ENCODE measurements at places on chromosomes 5 and 9.

GRCh38 chr5:160491438-160491837, 69.8 kb downstream of the PTTG1 start:
- DNase-seq, result no peak

- DNase-seq, result no peak
Observed at GRCh38 chr5:167902298-167902697, 389.1 kb upstream of the WWC1 start.

DNA sequence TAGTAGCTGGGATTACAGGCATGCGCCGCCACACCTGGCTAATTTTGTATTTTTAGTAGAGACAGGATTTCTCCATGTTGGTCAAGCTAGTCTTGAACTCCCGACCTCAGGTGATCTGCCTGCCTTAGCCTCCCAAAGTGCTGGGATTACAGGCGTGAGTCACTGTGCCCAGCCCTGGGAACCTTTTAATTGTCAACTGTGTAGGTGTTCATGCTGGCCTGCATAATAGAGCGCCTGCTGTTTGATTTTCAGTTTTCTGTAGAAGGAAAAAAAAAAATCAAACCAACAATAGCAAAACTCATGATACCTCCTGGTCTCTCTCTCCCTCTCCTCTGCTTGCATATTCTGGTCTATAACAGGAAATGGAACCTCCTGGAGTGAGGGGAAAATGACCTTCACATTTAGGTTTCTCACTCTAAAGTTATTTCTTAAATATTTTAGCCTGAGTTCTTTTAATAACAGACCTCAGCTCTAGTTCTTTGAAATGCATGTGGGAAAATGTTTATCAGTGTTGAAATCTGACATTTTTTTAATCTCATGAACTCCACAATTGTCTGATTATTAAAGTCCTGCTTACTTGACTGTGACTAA, 51.7 kb downstream of the EXOSC2 start:
- DNase-seq, result no peak

GRCh38 chr5:42807722-42808447, 3.8 kb downstream of the SELENOP start:
- DNase-seq, result no peak

DNA sequence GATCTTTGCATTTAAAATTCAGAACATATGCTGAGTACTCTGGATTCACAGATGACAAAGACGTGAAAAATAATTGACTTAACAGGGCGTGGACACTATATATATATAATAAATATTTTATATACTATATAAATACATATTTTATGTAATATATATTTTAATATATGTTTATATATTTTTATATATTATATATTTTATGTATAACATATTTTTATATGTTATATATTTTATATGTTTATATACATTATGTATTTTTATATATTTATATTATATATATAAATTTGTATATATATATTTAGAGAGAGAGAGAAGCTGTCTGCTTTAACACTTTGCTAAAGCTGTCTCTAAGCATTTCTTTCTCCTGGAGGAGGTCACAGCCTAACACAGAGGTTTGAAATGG, 113.1 kb downstream of the INIP start:
- DNase-seq, result no peak

- DNase-seq, result no peak
Observed at GRCh38 chr5:9363026-9363425, 182.8 kb downstream of the SEMA5A start.

DNA sequence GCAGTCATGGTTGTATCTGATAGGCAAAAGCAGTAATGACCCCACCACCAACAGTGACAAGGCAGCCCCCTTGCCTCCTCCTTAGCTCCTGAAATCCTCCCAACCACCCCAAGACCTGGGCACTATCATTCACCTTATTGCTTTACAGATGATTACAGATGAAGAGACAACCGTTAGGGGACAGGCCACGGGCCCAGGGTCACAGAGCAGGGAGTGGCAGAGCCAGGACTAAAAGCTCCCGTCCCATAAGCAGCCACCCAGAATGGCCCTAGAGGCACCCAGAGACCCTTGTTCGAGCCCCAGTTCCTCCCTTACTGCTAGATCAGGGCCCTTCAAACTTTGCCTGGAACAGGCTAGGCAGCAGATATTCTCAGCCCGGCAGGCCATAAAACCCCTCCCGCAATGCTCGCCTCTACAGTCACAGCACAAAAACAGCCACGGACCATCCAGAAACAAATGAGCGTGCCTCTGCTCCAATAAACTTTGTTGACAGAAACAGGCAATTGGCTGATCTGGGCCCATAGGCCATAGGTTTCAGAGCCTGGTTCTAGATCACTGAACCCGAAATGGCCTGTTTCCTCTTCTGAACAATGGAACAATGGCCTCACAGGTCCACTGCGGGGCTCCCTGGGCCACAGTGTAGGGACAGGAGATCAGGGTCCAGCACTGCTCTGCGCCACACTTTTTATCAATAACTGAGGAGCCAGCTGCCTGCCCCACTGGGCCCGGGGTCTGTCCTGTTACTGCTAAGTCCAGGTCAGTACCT, 67.0 kb downstream of the LRSAM1 start:
- DNase-seq, result no peak

- DNase-seq, result no peak
Observed at GRCh38 chr9:114386886-114387679, 699 bp downstream of the AKNA start.

DNA sequence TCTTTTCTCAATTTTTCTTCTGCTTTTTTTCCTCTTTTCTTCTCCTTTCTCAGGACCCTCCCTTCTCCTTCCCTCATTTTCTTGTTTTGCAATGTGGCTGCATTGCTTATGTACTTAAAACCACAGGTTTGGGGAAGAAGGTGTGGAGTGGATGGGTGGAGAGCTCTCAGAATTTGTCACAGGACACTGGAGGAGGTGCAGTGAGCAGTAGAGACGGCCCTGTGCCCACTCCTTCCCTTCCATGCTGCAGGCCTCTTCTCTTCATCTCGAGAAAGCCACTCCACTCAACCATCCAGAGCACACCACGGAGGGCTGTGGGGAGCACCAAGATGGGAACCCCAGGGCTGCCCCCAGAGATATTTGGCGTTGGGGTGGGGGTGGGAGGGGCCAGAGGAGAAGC, 92.3 kb downstream of the FSTL4 start:
- DNase-seq, result no peak

GRCh38 chr9:69627281-69627680, 44.9 kb downstream of the APBA1 start:
- no peak for DNase-seq

DNA sequence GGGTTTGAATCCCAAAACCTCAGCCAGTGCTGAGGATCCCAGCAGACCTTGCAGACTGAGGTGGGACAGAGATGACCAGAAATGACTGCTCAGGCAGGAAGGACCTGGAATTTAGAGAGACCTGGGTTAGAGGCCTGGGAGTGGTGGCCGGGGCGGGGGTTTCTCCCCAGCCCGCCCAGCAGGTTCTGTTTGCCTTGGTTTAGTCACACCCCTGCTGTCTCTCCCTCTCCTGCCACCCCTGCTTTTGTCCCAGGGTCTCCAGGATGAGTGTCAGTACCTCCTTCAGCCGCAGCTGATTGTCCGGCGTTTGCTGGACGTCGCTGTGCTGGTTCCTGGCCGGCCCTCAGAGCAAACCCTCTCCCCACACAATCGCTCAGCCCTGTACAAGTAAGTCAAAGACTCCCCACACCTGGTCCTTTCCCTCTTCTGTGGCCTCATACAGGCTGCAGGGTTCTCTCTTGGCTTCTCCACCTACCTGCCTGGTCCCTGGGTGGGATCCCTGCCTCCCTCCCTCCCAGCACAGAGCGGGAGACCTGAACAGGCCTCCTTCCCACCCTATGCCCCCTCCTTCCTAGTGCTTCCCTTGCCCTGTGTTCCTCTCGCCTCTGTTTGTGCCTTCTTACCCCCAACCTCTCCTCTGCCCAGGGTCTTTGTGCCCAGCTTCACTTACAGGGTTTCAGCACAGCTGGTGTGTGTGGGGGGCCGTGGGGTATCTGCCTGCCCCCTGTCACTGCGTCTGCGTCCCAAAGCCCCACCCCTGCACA, 12.0 kb downstream of the TMEM8B start:
- no peak for DNase-seq

DNA sequence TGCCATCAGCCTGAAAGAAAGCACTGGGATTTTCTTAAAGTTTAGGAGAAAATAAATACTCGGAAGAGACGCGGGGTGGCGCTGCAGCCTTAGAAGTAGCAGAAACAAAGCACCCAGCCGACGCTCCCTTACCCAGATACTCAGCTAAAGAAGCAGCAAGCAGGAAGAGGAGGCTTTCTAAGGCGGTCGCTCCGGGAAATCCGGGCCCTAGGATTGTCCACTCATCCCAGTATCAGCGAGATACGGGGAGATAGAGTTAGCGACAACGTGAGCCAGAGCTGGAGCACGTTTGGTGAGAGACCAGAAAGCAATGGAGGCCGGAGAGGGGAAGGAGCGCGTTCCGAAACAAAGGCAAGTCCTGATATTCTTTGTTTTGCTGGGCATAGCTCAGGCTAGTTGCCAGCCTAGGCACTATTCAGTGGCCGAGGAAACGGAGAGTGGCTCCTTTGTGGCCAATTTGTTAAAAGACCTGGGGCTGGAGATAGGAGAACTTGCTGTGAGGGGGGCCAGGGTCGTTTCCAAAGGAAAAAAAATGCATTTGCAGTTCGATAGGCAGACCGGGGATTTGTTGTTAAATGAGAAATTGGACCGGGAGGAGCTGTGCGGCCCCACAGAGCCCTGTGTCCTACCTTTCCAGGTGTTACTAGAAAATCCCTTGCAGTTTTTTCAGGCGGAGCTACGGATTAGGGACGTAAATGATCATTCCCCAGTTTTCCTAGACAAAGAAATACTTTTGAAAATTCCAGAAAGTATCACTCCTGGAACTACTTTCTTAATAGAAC, at the start of gene PCDHB2:
Gene PCDHB2 (plus strand): TSS at position 135 of the 782 bp plus-strand sequence. CDS start 176 bp downstream, at position 311.
- DNase-seq, result no peak

DNA sequence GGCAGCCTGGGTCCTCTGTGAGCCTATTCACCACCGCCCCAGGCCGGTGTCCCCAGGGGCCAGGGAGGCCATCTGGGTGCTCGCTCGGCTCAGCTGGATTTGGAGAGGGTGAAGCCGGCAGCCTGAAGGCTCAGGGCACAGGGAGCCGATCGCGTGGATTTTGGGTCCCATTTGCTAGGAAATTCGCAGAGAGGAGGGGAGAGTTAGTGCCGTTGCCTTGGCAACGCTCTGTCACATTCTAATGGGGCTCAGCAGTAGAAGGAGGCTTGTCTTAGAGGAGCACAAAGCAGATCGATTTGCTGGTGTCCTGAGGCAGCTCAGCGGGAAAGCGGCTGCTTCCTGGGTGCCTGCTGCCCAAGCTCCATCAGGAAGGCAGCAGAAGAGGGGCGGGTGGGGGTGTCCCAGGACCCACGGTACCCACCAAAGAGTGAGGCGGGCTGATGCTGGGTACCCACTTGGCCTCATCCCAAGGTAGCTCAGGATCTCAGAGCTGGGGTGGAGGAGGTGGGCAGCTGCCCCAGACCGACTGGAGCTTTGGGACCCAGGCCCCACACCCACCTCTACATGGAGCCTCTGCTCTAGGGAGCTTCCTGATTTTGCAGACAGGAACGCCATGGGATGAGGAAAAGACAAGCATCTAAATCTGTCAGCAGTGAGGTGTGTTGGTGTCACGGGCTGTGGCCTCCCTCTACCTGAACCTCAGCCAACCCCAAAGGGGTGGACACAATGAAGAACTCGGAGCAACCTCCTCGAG, 17.1 kb upstream of the OLFM1 start:
- DNase-seq, result no peak

- no peak for DNase-seq
Observed at GRCh38 chr5:128535251-128535650, 2.8 kb downstream of the FBN2 start.

DNA sequence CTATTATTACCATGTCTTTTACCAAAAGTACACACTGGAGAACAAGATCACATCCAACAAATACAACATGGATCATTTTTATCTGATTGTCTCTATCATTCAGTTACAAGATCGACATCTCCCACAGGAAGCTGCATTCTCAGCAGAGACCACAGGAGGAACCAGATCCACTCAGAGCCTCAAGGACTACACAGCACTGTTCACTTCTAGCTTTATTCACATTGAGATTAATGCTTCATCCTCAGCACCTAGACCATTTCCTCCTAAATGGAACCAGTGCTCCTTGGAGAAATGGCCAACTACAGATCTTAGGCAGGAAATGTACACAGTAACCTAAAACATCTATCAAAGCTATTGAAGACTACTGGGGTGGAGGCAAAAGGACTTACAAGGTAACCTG, 13.3 kb upstream of the C5orf15 start:
- DNase-seq, result no peak

DNA sequence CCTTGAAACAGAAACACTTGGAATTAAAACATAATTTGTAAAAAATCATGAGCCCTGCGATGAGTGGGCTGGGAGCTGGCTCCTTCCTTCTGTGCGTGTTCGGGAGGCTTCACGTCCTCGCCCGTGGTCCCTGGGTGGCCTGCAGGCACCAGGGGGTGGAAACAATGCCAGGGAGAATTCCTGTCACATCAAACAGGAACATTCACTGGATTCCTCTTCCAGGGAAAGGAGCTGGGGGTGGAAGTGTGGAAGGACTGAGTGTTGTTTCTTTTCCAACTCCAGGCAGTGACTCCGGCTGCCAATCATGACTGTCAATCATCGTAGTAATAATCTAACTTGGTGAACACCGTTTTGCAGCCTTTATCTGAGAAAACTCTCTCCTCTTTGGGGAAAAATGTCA, 10.3 kb downstream of the TOR1A start:
- DNase-seq, result no peak

DNA sequence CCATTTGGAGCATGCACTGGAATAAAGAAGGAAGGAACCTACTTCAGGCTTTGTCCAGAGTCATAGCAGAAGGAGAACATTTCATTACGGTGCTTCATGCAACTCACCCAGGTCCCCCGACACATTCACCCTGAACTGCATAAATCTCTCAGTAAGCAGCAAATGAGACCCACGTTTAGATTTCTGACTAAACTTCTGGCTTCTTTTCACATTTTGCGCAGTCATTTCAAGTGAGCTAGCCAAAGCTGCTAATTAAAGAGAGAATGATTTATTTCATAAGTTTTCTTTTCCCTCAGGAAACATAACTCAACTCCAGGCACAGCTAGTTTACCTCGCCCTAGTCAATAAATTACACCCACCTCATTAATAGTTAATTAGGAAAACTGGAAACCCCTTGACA, 88.6 kb upstream of the GAS1 start:
- DNase-seq, result no peak

DNA sequence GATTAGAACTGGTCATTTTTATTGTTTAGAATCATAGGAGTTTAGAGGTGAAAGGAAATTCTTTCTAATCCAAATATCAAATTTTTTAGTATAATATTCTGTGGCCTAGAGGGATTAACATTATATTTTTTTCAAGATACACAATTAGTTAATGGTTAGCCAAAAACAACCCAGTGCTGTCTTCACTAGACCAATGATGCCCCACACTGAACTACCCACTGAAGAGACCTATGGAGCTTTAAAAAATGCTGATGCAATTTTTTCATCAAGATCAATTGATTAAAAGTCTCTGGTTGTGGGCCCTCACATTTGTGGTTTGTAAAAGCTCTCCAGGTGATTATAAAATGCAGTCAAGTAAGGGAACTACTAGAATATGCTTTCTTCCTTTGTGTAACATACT, 274.1 kb upstream of the C9orf72 start:
- DNase-seq, result no peak

- no peak for DNase-seq
Observed at GRCh38 chr5:167030500-167031120, 1260.8 kb upstream of the WWC1 start.
